CD4-positive, alpha-beta T cell treated with Interleukin-4 for 4 hours (primary cell): ENCODE measurements at places on chromosomes 5 and 9.

- no peak for DNase-seq
These were observed 240.5 kb upstream of the TUT7 start for GRCh38 chr9:86594724-86595123.

GRCh38 chr9:107708791-107709190, 219.2 kb upstream of the KLF4 start:
- no peak for DNase-seq

DNA sequence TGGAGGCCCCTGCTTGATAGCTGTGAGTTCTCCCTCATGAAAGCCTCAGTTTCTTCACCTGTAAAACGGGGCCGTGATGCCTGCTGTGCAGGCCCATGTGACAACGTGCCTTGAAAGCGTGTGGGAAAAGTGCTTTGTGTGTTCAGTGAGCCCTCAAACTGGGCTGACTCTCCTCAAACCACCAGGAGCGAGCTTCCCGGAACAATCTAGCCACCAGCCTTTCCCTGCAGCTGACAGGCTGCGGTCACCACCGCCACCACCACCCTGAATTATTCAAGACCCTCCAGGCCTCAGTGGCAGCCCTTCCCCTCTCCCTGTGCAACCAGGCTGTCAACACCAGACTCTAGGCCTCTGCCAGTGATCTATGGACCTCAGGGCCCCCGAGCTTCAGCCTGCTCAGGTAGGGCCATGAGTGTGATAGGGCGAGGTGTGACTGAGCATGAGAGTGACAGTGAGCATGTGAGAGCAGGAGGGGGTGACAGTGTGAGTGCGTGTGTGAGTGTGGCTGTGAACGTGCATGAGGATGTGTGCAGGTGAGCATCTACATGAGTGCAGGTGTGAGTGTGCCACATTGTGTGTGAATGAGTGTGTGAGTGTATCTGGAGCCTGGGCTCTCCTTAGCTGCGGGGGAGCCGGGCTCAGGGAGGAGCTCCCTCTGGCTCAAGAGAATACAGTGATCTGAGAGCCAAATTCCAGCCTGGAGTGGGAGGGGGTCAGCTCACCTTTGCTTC, 53.3 kb upstream of the PSD2 start:
- DNase-seq = no peak

DNA sequence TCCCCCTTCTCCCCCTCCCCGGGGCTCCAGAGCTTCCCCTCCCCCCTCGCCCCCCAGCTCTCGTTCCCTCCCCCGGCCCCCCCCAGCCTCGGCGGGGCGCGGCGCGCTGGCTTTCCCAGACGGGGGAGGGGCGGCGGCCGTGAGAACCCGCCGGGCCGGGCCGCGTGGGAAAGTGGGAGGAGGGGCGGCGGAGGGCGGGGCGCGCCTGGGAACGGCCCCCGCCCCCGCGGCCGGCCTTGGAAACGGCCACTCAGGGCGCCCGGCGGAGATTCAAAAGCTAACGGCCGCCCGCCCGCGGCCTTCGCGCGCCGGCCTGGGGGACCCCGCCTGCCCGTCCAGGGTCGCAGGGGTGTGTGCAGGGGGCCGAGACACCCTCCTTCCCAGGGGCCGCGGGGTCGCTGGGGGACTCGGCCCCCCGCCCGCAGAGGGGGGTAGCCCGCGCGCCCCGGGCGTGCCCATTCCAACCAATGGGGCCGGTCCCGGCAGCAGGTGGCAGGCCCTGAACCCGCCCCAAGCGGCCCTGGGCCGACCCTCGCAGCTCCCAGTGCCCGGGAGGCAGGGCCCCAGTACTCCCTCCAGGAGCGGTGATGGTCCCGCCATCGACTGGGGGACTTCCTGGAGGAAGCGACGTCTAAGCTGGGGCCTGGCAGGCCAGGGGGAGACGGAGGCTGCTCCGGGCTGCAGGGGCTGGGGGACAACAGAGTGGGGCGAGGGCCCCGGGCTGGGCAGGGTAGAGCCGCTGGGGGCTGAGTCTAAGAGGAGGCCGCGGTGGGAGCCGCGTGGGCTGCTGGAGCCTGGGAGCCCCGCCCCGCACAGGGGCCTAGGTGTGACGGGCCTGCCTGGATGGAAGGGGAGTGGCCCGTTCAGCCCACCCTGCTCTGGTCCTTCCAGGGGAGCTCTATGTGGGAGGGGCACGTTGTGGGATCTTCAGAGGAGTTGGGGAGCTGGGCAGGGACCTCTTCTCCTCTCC, 14.2 kb upstream of the NRARP start:
- DNase-seq = no peak

DNA sequence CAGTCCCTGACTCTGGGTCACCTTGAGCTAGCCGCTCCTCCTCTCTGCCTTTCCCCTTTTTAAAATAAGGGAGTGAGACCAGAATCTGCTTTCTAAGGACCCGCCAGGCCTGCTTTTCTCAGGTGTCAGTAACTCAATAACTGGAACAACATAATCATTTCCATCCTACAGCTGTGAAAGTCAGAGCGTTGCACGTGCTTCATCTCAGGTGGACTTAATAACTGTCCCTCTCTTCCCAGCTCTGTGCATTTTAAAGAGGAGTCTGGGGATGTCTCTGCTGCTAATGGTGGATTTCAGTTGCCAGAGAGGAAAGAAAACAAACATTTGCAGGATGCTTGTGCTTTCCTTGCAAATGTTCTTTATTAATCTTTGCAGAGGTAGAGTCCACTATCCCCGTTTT, 93.7 kb downstream of the PCDH1 start:
- DNase-seq = no peak

GRCh38 chr5:158381614-158382160, 522.7 kb upstream of the CLINT1 start:
- no peak for DNase-seq

GRCh38 chr9:4303006-4303405, 3.1 kb upstream of the GLIS3 start:
- no peak for DNase-seq

DNA sequence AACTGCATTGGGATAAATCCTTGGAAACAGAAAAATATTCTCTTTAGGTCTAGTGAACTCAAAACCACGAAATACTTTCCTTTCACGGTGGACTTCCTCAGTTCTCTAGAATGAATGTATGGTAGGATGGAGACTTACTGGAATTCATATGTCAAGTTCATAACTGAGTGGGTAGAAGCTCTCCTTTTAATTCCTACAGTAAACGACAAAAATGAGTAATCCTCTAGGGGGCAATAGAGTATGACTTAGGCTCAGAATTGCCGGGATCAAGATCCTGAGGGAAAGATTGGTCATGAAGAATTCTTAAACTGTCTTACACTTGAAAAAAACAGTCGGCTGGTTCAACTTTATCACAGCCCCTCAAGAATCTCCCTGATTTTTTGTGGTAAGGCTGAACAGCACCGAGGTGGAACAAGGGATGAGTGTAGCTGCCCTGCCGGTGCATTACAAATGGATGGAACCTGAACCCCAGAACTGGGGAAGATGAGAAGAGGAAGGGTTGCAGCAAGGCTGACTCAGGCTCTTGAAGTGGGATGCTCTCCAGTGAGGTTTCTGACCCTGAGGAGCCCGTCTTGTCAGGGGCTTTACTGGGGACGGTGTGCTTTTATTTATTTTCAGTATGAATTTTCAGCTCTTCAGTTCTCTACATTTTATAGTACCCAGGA, 14.0 kb upstream of the LOX start:
- no peak for DNase-seq

DNA sequence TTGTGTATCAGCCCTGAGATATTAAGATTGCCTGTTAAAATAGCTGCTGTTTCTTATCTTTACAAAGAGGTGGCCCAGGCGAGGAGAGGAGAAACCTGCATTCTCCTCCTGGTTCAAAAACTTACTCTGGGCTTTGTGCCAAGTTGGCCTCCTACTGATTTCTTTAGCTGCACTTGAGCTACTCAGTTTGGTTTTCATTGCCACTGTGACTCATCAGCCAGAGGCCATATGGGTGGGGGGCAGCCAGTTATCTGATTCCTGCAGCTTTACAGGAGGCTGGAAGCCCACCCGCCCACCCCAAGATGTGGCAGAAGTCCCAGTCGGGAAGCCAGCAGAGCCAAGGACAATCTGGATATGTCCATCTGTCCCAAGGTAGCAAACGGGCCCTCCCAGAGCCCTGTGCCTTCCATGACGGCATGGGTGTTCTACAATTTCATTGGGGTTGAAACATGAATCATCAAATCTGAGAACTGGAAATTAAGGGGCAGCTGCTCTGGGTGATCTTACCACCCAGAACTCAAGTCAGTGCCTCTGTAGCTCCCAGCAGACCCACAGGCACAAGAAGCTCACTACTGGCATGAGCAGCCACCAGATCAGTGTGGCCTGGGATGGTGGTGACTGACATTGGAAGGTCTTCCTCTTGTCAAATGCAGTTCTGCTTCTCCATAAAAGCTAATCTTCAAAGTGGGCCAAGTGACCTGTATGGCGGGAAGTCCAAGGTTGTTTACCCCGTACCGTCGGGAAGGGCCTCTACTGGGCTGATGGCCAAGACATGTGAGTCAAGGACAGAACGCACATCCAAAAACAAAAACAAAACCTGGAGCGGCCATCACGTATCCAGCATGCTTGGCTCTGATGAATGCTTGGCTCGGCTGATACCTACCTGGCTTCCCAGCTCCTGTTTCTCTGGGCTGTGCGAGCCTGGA, 15.6 kb downstream of the FCN2 start:
- DNase-seq = no peak

- DNase-seq = no peak
These were observed 734.6 kb downstream of the TLR4 start for GRCh38 chr9:118438810-118439209.

DNA sequence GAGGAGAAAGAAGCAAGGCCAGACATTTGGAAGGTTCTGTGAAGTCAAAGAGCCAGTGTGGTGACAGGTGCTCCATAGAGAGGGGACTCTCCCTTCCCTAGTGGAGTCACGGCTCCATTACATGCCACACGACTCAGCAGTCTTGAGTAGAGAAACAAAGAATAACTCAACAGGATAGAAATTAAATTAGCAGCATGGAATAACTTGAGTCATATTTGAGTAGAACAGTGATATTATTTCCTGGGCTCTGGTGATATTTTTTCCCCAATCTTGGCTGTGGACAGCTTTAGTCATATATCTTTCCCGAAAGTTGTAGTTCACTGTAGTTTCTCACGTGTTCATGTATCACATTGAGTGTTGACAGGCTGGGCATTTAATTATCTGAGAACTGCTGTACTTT, 149.7 kb upstream of the EFNA5 start:
- DNase-seq = no peak

DNA sequence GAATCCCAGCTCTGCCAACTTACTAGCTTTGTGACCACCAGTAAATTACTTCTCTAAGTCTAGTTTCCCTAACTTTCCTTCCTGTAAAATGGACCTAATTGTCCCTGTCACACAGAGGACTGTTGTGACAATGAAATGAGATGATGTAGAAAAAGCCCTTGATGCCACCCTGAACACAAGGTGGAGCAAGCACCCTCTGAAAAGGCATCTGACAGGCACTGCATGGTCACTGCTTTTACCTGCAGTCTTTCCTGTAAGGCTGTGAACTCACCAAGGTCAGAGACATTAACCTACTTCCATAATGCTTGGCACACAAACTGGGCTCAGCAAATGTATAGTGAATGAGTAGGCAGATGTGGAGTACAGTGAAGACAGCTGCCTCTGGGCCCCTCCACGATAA, 6.1 kb downstream of the SLC31A2 start:
- no peak for DNase-seq

DNA sequence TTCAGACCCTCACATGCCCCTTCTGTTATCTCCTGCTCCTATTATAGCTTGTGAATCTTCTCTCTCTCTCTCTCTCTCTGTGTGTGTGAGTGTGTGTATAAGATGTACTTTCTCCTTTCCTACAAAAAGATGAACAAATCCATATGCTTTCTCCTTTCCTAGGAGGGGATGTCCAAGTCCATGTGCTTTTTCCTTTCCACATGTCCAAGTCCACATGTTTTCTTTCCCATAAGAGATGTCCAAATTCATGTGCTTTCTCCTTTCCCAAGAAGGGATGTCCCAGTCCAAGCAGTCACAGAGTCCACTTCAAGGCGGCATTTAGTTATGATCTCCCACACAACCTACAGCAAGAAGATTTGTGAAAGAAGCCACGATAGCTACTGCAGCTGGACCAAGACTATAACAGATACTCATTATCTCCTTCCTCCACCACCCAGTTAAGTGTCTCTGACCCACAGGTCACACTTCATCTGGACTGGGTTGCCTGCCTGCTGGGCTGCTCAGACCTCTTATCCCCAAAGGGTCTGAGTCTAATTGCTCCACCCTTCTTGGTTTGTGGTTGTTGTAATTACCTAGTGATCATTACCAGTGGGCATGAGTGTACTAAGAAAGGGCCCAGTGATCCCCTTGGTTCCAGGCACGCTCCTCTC, 18.4 kb upstream of the FOXI1 start:
- DNase-seq = no peak

- no peak for DNase-seq
These were observed at the start of gene DOK3 for GRCh38 chr5:177509381-177509951. DOK3 (minus strand) TSS chr5:177509826; CDS start chr5:177509540, 286 bp downstream.

DNA sequence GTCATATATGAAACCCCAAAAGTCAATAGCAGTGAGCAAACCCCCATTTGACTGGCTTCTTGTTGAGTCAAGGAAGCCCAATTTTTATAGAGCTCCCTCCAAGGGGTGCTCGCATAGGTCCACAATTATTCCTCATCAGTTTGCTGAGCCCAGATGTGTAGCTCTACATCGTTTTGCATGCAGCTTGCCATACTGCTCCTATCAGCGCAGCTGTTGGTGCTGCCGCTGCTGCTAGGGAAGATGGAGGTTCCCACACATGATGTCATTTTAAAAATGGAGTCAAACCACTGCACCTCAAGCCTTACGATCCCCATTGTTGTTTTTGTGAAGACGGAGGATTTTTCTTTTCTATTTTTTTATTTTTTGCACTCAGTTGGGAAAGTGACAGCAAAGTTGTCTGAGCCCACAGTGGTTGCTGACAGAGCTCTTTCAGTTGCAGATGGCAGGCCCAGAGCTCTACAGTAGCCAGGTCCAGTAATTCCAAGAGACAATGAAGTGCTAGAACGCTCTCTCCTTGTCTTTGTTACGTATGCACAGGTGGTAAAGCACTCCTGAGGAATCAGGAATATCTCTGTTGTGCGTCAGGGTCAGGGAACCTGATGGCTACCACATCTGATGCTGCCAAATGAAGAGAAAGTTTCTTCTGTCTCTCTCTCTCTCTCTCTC, 23.2 kb upstream of the C5orf63 start:
- DNase-seq = no peak

GRCh38 chr9:94887721-94888120, 161.2 kb downstream of the AOPEP start:
- DNase-seq = no peak

DNA sequence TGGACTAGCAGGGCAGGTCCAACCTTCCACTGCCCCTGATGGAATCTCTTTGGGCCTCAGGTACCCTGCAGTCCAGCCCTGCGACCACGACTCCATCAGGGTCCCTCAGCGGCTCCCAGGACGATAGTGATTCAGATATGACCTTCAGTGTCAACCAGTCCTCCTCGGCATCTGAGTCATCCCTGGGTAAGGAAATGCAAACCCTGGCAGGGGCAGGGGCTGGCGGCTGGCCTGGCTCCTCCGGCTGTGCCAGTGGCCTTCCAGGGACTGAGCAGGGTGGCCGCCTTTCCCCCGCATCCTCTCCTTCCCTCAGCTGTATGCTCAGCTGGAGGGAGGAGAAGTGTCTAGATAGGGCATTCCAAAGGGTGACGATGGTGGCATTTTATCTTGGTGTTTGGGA, 45.0 kb downstream of the NEURL1B start:
- DNase-seq = no peak

GRCh38 chr9:25808554-25808953, 130.3 kb upstream of the TUSC1 start:
- DNase-seq = no peak
